ENCODE measurements at places on chromosomes 7 and 10.

DNA sequence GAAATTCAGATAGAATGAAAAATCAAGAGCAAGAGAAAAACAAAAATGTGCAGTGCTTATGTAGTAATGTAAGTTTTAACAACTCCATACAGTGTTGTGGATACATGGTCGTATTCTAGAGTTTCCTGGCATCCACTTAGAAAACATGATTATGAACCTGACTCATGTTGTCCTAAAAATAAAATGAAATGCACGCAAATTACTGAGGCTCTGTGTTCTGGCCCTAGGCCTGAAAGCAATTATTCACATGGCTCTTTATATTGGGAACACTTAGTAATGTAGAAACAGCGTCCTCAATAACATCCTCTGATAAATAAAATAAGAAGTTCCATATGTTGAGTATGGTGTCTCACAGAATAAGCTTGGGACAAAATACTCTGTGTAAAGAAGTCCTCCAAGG lies 200.2 kb upstream of the SEMA3E start:
- DNase-seq: no peak

- DNase-seq: no peak
Observed at GRCh38 chr10:15244635-15245197, 76.2 kb upstream of the NMT2 start.

- DNase-seq: no peak
Observed at GRCh38 chr7:66731986-66732385, 8.5 kb upstream of the RABGEF1 start.

DNA sequence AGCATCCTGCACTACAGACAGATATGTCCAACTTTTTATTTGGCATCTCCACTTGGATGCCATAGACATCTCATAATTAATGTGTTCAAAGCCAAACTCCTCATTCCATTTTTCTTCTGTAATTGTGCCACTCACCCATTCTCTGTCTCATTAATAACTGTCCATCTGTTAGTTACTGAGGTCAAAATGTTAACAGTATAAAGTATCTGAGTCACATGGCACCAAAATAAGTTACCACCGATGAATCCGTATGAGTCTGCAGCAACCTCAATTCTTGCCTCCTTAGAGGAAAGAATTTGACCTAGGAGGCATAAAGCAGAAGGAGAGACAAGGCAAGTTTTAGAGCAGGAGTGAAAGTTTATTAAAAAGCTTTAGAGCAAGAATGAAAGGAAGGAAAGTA lies 16.5 kb upstream of the NT5C3A start:
- no peak for DNase-seq

- no peak for DNase-seq
Observed at GRCh38 chr10:21705828-21706176, 171.8 kb downstream of the MLLT10 start.

DNA sequence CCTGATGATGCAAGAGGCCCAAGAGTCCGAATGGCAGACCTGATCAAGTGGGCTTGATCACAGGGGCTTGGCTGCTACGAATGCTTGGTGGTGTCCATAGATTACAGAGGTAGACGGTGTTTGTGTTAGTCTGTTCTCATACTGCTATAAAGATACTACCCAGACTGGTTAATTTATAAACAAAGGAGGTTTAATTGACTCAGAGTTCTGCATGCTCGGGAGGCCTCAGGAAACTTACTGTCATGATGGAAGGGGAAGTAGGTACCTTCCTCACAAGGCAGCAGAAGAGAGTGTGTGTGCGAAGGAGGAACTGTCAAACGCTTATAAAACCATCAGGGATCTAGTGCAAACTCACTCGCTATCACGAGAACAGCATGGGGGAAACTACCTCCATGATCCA lies 268.9 kb upstream of the KLF6 start:
- no peak for DNase-seq

DNA sequence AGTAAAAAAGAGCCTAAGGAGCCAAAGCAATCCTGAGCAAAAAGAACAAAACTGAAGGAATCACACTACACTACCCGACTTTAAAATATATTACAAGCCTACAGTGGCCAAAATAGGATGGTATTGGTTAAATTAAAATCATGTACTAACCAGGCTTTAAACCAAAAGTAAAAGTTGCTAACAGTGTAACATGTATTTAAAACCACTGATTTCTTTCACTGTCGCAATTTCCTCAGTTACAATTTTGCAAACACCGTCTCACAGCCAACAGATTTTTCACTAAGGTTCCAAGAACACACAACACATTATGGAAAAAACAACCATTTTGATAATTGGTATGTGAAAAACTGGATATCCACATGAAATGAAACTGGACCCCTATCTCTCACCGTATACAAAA lies 74.0 kb downstream of the JMJD1C start:
- DNase-seq: no peak

DNA sequence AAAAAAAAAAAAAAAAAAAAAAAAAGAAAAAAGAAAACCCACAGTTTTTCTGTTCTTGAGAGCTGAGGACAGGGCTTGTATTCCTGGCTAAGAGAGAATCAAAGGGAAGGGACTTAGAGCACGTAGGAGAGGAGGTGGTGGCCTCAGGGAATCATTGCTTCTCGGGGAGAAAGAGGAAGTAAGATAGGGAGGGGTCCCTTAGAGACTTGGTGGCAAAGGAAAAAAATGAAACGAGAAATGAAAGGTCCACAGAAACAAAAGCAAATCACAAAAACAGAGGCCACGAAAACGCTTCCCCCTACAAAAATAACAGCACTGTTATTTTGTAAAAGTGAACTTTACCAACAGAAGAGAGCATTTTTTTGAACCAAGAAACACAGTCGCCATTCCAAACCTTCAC lies 323.1 kb upstream of the GALNT17 start:
- DNase-seq: no peak

GRCh38 chr10:283916-284356 lies 148.7 kb downstream of the ZMYND11 start:
- no peak for DNase-seq

GRCh38 chr7:70288781-70289456 lies 690.6 kb downstream of the AUTS2 start:
- DNase-seq: no peak

- no peak for DNase-seq
Observed at GRCh38 chr10:71633920-71634319, 85.7 kb downstream of the C10orf105 start.

DNA sequence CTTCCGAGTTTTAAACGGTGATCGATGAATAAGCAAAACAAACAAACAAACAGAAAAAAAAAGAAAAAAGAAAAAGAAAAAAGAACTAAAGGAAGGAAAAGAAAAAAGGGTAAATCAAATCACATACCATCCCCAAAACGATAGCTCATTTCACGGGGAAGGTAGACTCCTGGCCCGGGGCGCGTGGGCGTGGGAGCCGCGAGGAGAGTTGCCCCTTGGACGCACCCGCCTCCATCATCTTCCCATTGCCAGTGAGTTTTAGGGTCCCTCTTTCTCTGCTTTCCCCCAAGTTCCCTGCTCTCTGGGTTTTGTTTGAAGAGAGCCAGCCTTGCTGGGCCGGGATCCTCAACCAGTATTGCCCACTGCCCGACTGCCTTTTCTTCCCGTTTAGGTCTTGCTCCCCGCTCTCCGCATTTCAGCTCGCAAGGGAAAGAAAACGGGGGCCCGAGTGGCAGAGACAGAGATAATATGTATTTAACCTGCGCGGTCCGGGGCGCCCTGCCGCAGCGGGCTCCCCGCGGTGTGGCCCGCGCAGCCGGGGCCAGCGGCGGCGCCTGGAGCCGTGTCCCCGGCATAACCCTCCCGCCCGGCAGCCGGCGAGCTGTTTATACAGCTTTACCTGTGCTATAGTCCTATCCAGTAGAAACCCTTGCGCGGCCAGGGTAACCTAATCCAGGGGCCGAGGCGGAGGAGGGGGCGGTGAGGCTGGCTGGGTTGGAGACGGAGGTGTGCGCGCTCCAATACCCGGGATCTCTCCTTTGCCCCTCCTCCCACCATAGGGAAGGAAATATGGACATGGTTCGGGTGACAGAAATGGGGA lies 5.2 kb upstream of the GATA3 start:
- DNase-seq: no peak

GRCh38 chr10:62024026-62024701 lies 122.7 kb downstream of the ARID5B start:
- no peak for DNase-seq

GRCh38 chr10:3118641-3119091 lies 51.3 kb downstream of the PFKP start:
- no peak for DNase-seq

GRCh38 chr7:100546129-100546925 lies 7.3 kb downstream of the AGFG2 start:
- no peak for DNase-seq

GRCh38 chr7:148264933-148265557 lies 325.5 kb upstream of the C7orf33 start:
- no peak for DNase-seq

- DNase-seq: no peak
Observed at GRCh38 chr10:72108830-72109635, 20.7 kb upstream of the SPOCK2 start.

GRCh38 chr10:126101325-126101724 lies 205.0 kb downstream of the FANK1 start:
- no peak for DNase-seq

DNA sequence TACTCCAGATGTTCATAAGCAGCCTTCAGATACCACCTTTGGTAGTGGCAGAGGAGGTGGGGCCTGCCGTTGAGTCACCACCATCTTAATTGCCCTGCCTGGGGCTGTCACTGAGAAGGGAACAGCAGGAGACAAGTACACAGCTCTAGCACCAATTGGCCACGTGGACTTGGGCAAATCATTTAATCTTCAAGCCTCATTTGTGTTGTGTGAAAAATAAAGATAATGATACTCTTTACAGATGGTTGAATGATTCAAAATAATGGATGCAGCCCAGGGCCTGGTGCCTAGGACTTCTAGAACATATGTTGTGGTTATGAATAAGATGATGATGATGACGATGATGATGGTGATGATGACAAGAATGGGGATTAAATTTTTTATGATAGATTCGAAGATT lies 111.9 kb upstream of the ADAM12 start:
- no peak for DNase-seq

DNA sequence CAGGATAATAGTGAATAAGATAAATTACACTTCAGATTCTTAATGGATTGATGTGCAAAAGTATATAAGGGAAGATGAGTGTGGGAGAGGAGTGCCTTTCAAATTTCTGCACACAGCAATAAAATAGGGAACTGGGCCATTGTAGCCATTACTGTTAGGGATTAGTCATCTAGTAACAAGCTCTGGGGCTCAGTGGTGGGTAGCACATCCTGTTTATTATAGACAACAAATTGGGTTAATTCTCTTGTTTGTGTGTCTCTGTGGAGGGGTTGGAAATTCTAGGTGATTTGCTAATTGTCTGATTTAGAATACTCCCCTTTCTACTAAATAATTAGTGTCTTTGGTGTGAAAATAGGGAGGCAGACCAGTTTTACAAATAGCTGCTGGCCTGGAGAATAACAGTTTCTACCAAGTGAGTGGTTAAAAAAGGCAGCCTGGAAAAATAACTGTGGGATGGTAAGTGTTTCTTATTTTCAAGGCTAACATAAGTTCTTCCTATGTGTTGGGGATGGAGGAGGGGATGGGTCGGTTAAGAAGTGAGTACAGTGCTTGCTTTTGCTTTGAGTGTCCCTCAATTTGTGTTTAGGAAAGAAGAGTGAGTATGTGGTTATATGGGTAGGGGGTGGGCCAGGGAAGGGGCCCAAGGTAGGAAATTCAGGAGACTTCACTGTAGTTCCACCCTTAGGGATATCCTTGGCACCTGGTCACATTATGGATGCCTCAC lies 43.3 kb upstream of the TMEM248 start:
- DNase-seq: no peak

DNA sequence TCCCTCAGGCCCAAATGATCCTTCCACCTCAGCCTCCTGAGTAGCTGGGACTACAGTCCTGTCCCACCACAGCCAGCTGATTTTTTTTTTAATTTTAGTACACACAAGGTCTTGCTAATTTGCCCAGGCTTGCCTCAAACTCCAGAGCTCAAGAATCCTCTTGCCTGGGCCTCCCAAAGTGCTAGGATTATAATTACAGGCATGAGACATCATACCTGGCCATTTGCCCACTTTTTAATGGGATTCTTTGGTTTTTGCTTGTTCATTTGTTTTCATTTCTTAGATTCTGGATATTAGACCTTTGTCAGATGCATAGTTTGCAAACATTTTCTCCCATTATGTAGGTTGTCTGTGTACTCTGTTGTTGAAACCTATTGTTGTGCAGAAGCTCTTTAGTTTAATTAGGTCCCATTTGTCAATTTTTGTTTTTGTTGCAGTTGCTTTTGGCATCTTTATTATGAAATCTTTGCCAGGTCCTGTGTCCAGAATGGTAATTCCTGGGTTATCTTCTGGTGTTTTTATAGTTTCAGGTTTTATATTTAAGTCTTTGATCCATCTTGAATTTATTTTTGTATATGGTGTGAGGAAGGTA lies 95.2 kb downstream of the GLCCI1 start:
- no peak for DNase-seq

- DNase-seq: no peak
Observed at GRCh38 chr10:34464000-34464399, 351.1 kb downstream of the PARD3 start.

DNA sequence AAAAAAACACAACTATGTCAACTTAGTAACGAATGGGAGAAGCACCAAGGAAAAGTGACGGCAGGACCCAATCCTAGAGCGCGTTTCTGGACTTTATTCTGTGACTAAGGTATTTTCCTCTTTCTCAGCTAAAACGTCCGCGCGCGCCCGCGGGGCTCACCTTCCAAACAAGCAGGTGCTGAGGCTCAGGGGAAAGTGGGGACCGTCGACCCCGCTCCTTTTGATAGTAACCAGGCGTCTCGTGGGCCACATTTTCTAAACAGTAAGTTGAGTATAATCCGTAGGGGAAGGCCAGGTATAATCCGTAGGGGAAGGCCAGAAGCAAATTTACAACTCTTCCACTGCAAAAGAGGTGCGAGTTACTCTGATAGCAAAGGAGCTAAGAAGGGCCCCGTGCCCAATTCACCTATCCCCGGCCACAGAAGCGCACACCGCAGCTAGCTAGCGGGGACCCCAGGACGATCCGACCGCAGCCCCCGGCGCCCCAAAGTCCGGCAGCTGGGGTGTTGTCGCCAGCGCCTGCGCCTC lies 743 bp downstream of the MKI67 start:
- DNase-seq: no peak

GRCh38 chr10:74816824-74817498 lies 9.4 kb upstream of the KAT6B start:
- no peak for DNase-seq

DNA sequence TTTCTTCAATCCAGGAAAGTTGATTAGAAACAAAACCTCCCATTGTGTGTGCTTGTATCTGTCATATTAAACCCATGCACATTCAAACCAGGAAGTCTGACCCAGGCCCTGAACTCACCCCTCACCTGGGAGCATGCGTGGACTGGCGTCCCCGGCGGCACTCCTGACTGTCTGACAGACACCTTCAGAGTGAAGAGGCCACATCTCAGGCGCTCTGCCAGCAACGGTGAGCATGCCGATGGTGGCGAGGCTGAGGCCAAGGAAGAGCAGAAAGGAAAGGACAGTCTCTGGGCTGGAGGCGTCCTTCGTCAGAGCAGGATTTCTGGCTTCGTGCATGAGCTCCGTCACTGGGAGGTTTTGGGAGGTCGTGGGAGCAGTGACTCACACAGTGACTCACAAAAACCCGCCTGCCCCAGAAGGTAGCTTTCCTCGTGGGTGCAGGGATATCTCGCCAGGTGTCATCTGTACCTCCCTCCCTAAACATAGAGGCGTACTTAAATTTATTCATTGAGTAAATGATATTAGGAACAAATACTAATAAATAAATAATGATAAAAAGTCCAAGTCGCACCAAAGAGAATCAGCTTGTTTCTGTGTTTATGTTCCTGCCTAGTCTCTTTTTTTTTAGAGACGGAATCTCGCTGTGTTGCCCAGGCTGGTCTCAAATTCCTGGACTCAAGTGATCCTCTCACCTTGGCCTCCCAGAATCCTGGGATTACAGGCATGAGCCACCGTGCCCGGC lies 13.5 kb downstream of the IQCE start:
- no peak for DNase-seq

All from left ventricle myocardium superior (tissue), 1 donor.